Heart right ventricle (tissue), 16 donors: ENCODE measurements at places on chromosomes 4 and X. TPM values are rescaled to one million over a fixed set of nuclear protein-coding genes. Genes with fewer than 3 reads are reported as not detected.

SPANXA2 gene
- not detected for total RNA-seq

TMPRSS11D gene
- not detected for total RNA-seq

SLC9B1 gene
- total RNA-seq, result 0.32 TPM

LINC00632 gene
- total RNA-seq, result 143 TPM

SYTL4 gene
- 1.3 TPM for total RNA-seq

TIMM17B gene
- total RNA-seq, result 73.4 TPM

TEC gene
- 3.6 TPM for total RNA-seq

P2RY4 gene
- not detected for total RNA-seq

DNA sequence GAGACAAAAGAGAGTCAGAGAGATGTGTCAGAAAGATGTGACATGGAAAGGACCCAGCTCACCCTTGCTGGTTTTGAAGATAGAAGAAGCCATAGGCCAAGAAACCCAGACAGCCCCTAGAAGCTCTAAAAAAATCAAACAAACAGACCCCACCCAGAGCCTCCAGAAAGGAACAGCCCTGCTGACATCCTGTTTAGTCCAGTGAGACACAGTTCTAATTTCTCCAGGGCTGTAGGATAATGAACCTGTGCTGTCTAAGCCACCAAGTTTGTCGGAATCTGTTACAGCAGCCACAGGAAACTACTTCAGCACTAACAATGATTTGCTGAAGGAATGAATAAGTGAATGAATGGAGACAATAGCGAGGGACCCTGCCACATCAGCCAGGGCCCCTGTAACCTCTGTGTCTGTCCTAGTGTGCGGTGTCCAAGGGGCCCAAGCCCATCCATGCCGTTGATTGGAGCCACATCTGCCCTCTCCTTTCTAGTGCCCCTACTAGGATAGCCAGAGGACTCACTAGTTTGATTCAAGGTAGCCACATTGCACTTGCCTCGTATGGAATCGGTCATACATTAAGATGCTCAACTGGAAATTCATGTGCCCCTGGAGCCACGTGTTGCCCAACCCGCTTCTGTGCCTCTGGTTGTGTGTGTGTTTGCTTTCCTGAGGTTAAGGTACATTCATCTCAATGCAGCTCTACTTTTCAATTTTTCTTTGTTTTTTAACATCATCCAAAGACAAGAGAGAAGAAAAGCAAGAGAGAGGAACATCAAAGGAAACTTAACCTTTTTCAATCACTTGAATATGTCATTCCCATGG, 32.5 kb upstream of the SLC2A9 start:
- no peak for DNase-seq

- no peak for DNase-seq
These were observed 674.8 kb upstream of the INTU start for GRCh38 chr4:126957987-126958386.

GRCh38 chrX:109773374-109773773, 40.3 kb upstream of the ACSL4 start:
- no peak for DNase-seq

GRCh38 chrX:100994352-100995281, 25.1 kb downstream of the ARL13A start:
- DNase-seq, result no peak

DNA sequence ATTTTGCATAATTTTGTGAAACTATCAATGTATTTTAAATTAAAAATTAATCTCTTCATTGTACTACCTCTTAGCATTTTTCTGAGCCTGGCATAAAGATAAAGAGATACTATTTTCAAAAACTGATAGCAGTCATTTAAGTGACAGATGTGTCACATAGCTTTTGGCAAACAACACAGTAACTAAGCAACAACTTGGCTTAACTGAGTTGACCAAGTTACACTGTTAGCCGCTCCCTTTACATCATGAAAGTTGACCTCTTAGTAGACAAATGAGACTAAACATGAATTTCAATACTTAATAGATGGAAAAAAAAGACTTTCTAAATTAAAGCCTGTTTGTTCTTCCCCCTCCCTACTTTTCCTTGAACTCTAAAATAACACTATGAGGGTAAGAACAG, 62.0 kb downstream of the ATP8A1 start:
- no peak for DNase-seq

DNA sequence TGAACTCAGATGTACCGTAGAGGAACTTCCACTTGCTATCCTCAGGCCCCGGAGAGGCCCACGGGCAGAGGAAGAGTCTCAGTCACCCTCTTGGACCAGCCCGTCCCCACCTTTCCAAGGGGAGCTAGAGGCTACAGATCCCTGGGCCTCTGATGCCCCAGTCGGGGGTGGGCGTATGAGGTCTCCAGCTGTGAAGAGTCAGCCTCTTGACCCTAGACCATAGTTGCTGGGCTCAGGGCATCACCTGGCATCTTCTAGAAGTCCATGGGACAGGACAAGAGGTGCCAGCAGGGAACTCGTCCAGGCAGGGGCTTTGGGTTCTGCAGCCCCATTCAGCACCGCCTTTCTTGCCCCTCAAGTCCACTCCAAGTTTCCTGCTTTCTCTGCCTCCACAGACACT, 11.6 kb downstream of the SASH3 start:
- DNase-seq, result no peak

GRCh38 chrX:68692651-68693050, 45.2 kb downstream of the STARD8 start:
- DNase-seq, result no peak

- no peak for DNase-seq
These were observed 918 bp upstream of the FGFRL1 start for GRCh38 chr4:1010395-1011021.

DNA sequence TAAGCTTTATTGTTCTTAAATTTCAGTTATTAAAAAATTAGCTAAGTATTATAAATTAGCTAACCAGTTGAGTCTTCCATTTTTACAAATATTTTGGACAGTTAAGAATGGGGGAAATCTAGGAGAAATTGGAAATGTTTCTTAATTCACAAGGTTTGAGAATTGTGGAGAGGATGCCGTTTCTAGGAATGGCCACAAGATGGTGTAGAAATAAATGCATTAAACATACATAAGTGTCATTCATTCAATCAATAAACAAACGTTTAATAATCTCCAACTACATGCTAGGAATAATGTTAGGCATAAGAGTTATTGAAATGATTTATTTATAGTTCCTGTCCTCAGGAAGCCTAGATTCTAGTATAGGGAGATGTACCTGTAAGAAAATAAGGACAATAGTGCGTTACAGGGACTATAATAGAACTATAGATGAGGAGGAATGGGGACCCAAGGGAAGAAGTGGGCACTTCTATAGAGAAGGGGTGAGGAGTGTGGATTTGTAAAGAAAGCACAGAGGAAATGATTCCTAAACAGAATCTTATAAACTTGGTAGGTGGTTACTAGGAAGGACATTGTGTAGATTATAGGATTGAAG, 195.7 kb upstream of the ANK2 start:
- no peak for DNase-seq

GRCh38 chrX:107730991-107731766, 44.4 kb downstream of the TSC22D3 start:
- no peak for DNase-seq

GRCh38 chr4:80586716-80587115, 251.2 kb downstream of the CFAP299 start:
- DNase-seq, result no peak

DNA sequence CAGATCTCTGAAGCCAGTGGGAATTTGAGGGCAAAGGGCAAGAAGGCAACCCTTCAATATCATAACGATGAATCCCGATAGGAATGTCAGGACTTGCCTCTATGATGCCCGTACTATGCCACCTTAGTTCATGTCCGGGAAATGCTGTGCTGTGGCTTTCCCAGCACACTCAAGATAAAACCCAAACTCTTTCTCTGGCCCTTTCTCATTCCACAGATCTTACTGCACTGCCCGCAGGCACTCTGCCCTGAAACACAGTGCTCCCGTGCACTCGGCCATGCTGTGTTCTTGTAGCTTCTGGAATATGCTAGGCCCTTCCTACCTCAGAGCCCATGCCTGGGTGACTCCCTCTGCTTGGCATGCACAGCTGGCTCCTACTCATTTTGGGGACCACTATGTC, 26.3 kb downstream of the SORCS2 start:
- DNase-seq, result no peak

DNA sequence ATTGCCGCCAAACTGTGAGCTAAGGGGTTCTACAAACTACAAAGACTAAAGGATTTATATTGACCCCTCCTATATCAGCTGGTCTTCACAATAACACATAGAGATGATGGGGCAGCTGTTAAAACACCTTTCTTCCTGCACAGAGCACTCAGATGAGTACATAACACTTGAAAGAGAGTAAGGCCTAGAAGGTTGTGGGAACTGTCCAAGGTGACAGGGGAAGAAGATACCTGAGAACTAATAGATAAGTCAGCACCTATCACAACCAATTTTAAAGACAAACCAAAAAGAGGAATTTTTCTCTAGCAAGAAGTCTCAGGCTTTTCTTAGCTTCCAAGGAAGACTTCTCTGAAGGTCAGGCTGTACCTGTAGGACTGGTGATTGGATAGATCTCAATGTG, 19.1 kb upstream of the CXCL6 start:
- DNase-seq, result no peak

- DNase-seq, result no peak
These were observed 52.8 kb upstream of the CD99 start for GRCh38 chrX:2638279-2638678.

- no peak for DNase-seq
These were observed 21.9 kb upstream of the ARHGAP10 start for GRCh38 chr4:147709999-147710398.

- no peak for DNase-seq
These were observed 19.1 kb downstream of the VSIG4 start for GRCh38 chrX:66020631-66021334.

DNA sequence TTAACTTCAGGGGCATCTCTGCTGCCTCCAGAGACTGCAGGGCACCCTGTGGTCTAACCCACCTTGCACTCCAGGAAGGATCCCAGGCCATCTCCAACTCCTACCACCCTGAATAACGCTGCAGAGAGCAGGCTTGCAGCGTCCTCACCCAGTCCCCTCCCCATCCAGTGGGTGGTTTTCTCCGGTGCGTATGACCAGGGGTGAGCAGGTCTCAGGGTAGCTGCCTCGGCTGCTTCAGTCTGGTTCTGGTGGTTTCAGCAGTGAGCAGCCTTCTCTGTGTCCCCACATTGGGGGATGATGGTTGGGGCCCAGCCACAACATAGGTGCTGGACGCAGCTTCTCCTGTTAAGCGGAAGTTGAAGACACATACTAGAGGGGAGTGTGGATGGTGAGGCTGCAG, 38.6 kb upstream of the SORCS2 start:
- DNase-seq, result no peak

- no peak for DNase-seq
These were observed 136.0 kb upstream of the PABPC4L start for GRCh38 chr4:134337574-134337973.

DNA sequence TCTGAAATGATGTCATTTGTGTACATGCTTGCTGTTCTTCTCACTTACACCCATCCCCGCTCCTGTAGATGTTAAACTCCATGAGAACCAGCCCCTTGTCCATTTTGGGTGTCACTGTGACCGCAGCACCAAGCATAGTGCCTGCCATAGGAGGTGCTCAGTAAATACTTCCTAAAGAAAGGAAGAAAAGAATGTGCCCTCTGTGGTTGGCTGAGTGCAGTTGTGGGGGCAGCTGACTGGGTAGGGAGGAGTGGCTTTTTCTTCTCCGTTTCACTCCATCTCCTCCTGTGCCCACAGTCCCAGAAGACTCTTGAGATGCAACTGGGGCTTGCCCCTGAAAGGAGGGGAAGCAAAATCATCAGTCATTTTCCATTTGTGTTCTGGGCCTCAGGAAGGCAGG, 25.5 kb downstream of the PHEX start:
- no peak for DNase-seq

- no peak for DNase-seq
These were observed 13.0 kb downstream of the RGS12 start for GRCh38 chr4:3305610-3306371.

- DNase-seq, result no peak
These were observed 1.2 kb downstream of the RASL11B start for GRCh38 chr4:52863324-52863723.

DNA sequence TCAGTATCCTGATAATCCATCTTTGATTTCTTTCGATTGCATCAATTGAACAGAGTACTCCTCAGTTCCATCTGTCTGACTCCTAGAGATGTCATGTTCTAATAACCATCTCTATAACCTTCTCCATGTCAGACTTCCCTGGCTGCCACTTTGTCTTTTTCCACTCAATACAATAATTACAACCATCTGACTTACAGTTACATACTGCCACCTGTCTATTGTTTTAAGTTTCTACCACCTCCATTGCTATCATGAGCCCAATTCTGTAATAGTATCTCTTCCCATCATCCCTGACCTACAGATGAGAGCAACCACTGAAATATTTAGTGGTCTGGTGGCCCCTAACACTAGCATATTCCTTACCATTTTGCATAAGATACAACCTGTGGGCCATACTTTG, 439.2 kb upstream of the FAM47C start:
- DNase-seq, result no peak

DNA sequence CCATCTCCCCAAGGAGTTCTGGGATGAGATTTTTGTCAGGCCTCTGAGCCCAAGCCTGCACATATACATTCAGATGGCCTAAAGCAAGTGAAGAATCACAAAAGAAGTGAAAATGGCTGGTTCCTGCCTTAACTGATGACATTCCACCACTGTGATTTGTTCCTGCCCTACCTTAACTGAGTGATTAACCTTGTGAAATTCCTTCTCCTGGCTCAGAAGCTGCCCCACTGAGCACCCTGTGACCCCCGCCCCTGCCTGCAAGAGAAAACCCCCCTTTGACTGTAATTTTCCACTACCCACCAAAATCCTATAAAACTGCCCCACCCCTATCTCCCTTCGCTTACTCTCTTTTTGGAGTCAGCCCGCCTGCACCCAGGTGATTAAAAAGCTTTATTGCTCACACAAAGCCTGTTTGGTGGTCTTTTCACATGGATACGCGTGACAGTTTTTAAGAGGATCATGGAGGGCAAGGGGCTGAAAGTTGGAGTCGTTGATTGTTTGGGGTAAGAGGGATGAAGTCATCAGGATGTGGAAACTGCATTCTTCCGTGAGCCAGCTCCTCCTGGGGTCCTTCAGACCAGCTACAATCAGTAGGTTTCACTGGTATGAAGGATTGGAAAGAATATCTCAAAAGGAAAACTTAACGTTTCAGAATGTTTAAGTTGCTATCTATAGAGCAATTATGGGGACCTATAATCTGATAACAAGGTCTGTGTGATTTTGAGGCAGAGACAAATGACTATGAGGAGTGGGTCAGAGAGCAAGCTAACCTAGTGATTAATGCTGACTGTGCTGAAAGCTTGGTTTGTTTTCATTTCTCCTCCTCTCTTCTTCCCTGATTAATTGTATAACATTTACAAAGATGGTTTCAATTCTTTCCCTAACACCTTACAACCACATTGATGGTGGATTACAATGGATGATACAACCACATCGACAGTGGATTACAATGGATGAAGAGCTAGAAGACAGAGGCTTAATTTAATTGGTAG, 28.6 kb upstream of the MAGEA11 start:
- DNase-seq, result no peak

DNA sequence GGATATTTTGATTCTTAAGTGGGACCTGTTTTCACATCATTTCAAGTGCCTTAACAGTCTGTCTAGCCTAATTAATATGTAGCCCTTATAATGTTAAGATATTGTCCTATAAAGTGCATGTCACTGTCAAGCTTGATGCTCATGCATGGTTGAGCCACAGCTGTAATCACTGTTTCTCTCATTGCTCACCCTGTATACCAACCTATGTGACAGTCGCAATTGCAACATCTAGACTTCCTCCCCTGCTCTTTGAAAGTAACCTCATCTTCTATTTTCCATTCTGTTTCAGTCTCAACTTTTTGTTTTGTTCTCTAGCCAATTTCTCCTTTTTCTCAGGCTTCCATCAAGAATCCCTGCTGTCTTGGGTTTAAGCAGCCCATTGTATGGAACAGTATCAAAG, 24.4 kb upstream of the MSL3 start:
- DNase-seq, result no peak

GRCh38 chrX:154750301-154751202, at the start of gene GAB3:
GAB3 (minus strand) TSS chrX:154751077; CDS start chrX:154751025, 52 bp downstream.
- DNase-seq, result peak; percentile 53
